ENCODE measurements at places on chromosomes 16 and 17.
A peak's percentile ranks its signal among the peaks of the same experiment; 100 is the strongest.

DNA sequence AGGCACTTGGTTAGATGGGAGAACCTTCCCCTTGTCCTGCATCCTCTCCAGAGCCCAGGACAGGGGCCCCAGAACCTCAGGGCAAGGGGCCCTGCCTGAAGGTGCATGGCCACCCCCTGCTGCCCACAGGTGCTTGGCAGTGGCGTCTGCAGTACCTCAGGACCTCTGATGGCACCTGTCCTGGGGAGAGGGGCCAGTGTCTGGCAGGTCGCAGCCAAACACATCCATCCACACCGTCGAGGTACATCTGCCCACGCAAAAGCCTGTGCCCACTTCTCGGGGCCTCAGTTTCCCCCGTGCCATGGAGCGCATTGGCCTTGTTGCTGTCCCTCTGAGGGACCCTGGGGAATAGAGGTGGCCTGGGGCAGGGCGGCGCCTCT is 9.3 kb downstream of the MAP2K3 start:
- DNase-seq, result no peak

GRCh38 chr17:7405350-7406234 is 1.7 kb upstream of the TMEM256 start:
- DNase-seq, result no peak

DNA sequence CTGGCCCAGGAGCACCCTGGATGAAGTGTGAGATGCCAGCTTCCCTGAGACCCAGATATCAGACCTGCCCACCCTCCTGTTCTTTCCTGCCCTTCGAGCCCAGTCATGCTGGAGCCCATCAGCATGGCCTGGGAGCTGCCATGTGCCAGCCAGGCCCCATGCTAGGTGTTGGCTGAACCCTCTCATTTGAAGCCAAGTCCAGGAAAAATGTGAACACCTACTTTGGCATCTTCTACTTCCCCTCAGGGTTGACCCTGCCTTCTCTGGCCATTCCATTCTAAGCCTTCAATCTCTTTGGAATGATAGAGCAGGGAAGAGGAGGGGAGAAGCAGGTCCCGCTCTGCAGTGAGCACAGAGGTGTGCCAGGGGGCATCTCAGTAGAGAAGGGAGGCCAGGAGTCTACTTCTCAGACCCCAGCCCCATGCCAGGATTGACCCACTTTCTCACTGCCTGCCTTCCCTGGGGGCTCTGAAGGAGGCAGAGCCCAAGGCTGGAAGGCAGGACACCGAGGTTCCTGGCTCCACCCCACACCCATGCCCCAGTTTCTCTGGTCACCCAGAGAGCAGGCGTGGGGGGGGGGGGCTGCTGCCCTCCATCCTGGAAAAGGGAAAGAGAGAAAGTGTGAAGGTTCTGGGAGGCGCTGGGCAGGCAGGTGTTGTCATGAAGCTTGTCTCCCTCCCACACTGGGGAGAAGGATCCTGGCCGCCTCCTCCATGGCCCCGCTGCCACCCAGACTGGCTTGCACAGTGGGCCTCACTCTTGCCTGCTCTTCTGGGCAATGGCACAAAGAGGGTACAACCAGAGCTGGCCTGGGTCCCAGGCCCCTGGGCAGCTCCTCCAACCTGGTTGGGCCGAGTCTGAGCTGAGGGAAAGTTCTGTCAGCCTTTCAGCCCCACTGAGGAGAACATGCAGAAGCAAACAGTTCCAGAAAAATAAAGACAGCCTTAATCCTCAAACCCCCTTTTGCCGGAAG is 9.3 kb downstream of the HDAC5 start:
- DNase-seq, result no peak

DNA sequence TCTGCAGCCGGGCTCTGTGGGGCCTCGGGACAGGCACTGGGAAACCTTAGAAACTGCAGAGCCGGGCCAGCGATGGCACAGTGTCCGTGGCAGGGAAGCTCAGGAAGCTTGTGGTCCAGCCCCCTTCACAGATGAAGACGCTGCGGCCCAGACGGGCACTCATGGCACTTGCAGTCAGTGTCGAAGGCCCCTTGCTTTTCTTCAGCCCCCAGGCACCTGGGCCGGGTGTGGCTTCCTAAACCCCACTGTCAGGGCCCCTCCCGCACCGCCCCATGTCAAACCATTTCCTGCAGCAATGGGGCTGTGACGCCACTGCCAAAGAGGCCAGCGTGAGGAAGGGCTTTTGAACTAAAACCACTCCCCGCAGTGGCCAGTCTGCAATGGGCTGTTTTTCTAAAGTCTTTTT is 164.0 kb downstream of the LAT start:
- DNase-seq, result peak; percentile 54

DNA sequence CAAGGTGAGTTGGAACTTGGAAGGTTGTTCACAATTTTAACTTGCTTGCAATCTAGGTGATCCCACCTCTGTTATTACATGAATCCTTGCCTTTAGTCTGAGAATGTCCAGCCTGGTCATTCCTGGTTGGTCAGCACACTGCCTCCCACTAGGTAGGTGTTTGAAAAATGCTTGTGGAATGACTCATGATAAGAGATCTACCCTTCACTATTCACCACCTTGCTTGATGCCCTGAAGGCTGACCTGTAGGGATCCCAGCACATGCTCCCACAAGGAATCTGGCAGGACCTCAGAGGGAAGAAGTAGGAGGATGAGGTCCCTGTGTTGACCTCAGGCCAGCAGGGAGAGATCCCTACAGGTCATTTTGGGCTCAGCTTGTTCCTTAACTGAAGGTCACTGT is 30.2 kb upstream of the ABCA3 start:
- DNase-seq, result no peak

DNA sequence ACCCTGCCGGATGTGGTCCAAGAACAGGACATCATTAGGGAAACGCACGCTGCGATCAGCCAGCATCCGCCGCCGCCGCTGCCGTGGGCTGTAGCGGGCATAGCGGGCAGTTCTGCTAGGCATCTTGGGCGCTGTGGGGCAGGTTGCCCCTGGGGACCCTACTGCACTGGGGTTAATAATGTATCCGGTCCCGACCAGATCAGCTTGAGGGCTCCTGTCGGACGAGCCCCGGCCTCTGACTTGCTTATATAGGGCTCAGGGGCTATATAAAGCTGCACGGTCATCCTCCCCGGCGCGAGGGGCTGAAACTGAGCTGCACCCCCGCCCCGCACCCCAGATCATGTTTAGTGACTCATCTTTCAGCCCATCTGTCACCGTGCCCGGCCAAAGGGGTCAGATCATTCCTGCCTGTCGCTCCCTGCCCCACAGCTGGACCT is at the start of gene PPP1R27:
Gene PPP1R27 (minus strand): TSS at position 220 of the 437 bp plus-strand sequence. CDS start 97 bp downstream, at position 123.
- DNase-seq, result no peak

DNA sequence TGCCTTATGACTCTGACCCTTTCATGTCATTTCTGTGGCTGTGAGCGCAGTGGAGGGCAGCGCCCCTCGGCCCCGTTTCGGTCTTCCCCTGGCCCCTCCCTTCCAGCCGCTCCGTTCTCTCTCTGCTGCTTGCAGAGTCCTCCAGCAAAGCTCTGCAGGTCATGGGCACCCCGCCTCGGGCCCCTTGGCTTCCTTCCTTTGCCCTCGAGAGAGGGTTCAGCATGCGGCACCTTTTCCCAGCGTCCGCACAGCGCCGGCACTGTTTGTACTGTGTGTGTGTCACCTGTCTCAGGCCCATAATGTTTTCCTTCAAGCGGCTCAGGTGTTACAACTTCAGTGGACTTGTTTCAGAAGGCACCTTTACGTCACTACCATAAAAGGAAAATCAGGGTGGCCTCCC is 98.5 kb downstream of the RAP1GAP2 start:
- no peak for DNase-seq

GRCh38 chr16:59368586-59368985 is 634.5 kb upstream of the GOT2 start:
- no peak for DNase-seq

GRCh38 chr17:27997522-27997921 is 45.0 kb upstream of the NLK start:
- no peak for DNase-seq

- no peak for DNase-seq
These were observed 17.1 kb downstream of the PHB1 start for GRCh38 chr17:49397586-49397985.

DNA sequence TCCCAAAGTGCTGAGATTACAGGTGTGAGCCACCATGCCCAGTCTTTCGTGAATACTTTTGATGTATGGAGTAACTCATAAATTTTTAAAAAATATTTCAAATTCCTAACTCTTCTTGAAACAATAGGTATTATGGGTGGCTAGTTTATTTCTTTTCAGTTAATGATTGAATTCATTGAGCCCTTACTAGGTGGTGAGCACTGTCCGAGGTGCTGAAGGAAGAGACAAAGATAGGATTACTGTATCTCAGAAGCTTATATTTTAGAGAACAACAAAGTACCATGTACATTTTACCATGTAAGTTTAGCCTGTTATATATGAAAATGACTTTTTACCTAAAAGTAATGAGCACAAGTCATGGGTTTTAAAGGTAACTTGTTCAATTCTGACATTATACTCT is 418.3 kb downstream of the NPIPA7 start:
- no peak for DNase-seq

DNA sequence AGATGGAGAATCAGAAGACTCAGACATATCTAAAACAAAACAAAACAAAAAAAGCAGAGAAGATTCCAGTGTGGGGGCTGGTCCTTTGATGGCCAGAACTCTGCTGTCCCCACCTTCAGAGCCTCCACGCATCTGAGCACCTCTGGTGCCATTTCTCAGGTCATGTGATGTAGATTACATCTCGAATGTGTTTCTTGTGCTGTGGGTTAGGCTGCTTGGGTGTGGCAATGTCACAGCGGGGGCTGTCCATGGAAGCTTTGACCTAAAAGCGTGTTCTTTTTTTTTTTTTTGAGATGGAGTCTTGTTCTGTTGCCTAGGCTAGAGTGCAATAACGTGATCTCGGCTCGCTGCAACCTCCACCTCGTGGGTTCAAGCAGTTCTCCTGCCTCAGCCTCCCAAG is 51.2 kb downstream of the PLD6 start:
- DNase-seq, result no peak

DNA sequence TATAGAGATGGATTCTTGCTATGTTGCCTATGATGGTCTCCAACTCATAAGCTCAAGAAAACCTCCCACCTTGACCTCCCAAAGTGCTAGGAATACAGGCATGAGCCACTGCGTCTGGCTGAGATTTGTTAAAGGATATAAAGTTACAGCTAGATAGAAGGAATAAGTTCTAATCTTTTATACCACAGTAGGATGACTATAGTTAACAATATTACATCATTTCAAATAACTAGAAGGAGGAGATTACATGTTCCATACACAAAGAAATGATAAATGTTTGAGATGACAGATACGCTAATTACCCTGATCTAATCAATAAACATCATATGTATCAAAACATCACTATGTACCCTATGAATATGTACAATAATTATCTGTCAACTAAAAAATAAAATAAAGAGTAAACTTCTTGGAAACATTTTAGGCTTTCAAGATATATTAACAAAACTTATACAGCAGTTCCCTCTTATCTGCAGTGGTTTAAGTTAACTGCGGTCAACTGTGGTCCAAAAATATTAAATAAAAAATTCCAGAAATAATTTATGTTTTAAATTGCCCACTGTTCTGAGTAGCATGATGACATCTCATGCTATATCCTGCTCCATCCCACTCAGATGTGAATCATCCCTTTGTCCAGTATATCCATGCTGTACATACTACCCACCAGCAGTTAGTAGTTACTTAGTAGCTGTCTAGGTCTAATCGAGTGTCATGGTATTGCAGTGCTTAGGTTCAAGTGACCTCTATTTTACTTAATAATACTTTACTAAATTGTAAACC is 129.2 kb upstream of the NACA2 start:
- DNase-seq, result no peak

- DNase-seq, result no peak
These were observed 7.9 kb upstream of the ELAC2 start for GRCh38 chr17:13025687-13026086.

DNA sequence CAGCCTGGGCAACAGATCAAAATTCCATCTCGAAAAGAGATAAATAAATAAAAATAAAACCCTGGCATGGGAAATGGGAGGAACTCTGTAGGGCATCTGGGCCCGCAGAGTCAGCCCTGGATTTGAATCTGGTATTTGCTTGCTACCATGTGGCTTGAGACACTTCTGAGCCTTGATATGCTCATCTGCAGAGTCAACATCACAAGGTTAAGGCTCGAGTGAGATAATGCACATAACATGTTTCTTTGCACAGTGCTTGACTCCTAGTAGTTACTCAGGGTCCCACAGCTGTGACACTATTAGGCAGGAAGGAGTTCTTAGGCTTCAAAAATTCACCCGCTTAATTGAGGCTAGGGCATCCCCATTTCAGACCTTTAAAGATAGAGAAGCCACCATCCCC is 21.3 kb downstream of the CDK5RAP3 start:
- no peak for DNase-seq

GRCh38 chr17:42233994-42234393 is 39.7 kb upstream of the GHDC start:
- DNase-seq, result no peak

- DNase-seq, result no peak
These were observed 26.3 kb upstream of the ABCA3 start for GRCh38 chr16:2366660-2367309.

DNA sequence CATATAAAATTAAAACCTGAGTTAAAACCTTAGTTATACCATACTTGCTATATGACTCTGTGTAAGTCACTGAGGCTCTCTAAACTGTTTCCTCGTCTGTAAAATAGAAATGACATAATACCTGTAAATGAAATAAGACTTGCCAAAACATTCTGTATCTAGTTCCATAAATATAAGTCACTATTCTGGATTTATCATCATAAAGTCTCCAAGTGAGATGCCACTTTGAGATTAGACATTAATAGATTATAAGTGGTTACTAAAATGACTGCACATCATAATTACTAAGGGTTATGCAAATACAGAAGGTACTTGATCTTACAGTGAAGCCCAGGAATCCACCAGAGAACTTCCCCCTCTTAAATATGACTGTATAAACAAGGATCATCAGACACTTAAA is 12.0 kb upstream of the BRIP1 start:
- no peak for DNase-seq

DNA sequence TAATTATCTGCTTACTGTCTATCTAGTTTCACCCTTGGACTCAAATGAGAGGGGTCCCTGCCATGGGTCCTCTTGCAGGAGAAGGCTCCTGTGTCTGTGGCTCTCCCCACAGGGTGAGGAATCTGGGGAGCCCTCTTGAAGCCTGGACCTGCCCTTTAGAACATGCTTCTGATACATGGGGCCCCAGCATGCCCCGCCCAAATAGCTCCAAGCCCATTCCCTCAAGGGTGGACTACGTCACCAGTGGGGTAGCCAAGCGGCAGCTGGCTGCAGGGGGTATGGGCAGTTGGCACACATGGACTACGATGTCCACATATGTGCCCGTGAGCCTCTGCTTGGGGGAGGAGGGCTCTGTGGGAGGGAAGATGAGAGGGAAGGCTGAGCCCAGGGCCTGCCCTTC is 39.3 kb downstream of the ARHGAP27 start:
- no peak for DNase-seq

DNA sequence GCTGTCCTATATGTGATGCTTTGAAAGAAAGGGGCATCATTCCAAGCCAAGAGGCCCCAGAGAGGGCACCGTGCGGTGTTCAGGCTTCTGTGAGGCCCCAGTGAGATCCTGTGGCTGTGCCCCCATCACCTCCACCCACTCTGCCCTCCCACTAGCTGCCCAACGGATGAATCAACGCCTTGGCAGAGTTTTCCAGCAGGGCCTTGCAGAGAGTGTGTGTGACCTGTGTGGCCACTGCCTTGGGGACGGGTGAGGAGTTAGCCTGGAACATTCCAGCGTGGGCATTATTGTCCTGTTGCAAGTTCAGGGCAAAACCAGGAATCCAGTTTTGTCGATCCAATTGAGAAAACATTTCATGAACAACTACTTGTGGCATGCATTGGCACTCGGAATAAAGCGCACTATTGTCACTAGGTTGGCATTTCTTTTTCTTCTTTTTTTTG is 53.7 kb downstream of the SF3B3 start:
- no peak for DNase-seq

Data from activated CD4-positive, alpha-beta T cell treated with anti-CD3 and anti-CD28 coated beads for 4 hours (primary cell).